NCI-H69 (cell line): ENCODE measurements at places on chromosomes 1 and 21.

DNA sequence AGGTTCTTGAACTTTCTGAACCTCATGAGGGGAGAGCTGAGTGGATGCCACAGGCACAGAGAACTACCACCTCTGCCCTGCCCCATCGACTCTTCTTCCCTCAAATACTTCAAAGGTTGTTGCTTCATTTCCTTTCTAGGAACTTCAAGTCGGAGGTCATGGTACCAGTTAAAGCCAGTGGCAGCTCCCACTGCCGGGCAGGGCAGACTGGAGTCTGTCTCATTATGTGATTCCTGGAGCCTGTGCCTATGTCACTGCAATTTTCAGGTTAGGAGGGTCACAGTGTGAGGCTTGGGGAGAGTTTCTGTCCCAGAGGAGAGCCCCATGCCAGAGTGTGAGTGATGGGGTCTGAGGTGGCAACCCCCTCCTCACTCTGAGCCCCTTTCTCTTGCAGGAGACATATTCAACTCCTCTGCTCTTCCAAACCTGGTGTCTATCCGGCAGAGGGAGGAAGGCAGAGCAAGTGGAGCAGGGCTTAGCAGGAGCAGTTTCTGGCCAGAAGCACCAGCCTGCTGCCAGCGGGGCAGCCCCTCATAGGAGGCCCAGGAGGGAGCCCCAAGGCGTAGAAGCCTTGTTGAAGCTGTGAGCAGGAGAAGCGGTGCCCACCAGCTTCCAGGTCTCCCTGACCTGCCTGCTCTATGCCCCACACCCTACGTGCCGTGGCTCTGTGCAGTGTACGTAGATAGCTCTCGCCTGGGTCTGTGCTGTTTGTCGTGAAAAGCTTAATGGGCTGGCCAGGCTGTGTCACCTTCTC is 29.3 kb downstream of the CAMK1G start:
- DNase-seq = no peak

- peak; percentile 51 for DNase-seq
These were observed 52.9 kb downstream of the L1TD1 start for GRCh38 chr1:62247391-62248168.

GRCh38 chr1:7278045-7278444 is 492.8 kb downstream of the CAMTA1 start:
- DNase-seq = peak; percentile 97

DNA sequence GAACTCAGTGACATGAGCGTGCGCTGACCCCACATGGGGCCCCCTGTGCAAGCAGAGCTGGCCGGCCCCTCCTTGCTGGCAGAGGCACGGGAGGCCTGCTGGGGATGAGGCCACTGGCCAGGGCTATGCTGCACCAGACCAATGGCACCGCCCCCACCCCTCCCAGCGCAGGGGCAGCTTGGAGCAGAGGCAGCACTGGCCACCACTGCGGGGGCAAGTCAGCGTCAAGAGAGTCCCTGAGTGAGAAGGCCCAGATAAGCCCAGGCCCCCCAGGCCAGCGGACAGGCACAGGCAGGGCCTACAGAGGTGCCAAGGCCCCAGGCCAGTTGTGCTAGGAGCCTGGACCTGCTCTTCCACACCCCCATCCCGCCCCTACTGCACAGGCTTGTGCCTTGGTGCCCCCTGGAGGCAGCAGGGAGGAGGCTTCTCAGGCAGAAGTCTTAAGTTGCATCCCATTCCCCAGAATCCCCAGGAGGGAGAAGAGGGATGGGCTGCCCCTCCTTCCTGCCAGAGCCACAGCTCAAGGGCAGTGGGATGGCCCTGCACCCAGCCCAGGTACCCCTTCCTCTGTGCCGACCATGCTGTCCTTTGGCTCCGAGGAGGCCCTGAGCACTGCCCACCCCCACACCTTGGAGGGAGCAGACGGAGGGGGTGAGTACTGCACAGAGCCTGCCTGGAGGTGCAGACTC is 35.8 kb downstream of the EPHX1 start:
- DNase-seq = peak; percentile 91

DNA sequence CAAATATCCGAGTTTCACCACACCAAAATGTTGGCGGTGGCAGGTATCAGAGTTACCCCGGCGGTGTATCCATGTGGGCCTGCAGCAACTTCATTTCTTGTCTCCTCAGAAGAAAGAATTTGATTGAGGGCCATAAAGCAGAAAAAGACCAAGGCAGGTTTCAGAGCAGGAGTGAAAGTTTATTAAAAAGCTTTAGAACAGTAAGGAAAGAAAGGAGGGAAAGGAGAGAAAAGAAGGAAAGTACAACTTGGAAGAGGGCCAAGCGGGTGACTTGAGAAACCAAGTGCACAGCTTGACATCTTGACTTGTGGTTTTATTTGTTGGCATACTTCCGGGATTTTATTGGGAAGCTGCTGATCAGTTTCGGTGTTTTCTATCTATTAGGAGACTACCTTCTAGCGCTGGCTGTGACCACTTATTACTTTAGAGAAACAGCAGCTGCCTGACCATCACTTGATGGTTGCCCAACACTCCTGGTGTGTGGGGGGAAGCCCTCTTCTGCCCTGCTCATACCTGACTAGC is 75.5 kb upstream of the RAB3GAP2 start:
- DNase-seq = peak; percentile 49

GRCh38 chr1:150162862-150163706 is 13.4 kb downstream of the PLEKHO1 start:
- peak; percentile 95 for DNase-seq

GRCh38 chr1:168972887-168973286 is 133.6 kb upstream of the ATP1B1 start:
- peak; percentile 35 for DNase-seq

DNA sequence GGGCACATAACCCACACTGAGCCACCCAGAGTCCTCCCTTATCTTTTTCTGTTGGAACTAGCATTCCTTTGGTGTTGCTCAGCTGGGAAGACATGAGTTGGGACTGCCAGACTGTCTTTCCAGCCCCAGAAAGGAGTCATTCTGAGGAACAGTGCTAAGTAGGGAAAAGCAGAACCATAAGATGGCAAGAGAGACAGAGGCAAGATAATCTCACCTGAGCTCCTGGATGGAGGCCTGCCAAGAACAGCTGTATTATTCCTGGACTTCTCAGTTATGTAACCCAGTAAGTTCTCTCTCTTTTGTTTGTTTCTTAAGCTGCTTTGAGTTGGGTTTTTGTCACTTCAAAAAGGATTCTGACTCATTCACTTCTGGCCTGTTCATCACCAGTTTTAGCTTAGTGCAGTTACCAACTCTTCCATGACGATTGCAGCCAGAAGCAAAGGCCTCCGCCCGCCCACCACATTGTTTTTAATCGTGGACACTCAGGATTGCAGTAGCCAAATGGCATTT is 134.4 kb downstream of the OMA1 start:
- no peak for DNase-seq

DNA sequence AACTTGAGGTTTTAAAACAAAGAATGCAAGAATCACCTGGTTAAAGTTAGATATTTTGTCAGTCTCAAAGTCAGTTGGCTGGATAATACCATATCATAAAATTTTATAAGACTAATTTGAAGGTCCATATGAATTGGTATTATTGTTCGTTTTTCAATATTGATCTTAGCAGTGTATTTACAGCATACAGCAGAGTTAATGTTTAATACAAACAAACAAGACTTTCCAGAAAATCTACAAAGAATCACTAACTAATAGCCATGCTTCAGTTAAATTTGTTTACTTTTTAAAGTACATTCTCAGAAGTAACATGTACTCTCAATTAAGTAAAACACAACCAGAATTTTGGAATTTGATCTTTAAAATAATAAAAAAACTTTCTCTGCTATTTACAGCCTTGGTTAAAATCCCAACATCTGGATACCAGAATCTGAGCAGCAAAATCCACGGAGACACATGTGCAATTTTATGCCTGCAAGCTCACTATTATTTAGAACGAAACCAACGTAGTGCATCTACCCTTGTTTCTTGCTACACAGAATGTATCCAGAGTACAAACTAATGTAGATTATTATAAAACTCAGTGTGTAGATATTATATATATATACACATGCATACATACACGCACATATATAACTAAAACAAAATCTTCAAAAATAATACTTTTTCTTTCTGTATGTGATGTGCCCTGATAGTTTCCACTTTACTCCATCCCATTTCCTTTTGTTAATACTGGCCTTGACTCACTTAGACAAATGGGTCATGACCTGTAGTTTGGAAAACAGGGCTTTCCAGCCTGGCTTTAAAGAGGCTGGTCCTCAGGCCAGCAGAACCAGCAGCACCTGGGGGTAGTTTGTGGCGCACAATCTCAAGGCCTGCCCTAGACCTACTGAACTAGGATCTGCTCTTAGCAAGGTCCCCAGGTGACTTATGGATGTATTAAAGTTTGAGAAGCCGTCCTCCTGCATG is 63.6 kb upstream of the ERG start:
- DNase-seq = no peak

DNA sequence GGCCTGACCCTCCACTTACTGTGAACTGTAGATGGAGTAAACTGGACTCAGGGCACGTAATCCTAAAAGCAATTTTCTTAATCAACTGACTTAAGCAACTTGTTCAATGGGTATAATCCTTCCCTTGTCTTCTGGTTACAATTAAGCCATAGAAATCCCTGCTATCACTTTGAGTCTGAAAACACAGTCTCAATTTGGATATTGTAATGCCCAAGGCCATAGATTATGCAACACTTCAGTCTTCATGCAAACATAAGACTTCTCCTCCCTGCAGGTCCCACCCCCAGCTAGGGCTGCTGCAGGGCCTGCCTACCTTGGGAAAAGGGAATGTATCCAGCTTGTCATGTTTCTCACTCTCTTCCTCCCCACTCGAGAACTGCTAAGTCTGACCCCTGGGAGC is 6.2 kb upstream of the SLC5A9 start:
- DNase-seq = no peak

DNA sequence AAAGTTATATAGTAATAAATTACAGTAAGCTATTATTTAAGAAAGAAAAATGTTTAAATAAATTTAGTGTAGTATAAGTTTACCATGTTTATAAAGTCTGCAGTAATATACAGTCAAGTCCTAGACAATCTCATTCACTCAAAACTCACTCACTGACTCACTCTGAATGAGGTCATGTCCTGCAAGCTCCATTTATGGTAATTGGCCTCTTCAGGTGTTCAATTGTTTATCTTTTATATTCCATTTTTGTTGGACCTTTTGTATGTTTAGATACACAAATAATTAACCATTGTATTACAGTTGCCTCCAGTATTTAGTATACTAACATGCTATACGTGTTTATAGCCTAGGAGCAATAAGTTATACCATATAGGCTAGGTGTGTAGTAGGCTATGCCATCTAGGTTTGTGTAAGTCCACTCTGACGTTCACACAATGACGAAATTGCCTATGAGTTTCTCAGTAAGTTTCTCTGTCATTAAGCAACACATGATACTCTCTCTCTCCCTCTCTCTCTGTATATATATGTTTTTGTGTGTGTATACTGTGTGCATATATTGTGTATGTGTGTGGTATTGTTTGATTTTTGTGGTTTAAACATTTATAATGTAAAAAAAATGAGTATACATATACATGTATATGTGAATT is 161.2 kb downstream of the NCAM2 start:
- DNase-seq = peak; percentile 87

DNA sequence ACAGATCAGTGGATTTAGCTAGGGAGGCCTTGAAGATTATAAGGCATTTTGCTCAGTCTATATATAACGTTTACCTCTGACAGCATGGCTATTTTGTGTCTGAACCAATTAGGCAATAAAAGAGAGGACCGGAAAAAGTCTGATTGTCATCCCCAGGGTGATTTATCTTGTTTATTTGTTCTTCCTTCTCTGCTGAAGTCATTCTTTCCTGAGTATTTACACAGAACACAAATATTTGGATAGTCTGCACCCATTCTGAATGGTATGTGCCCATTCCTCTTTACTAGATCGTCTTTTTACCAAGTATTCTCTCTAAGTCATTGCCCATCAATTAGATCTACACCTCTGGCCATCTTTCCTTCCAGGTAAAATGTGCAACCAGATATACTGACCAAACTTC is 1602.9 kb downstream of the KCNT2 start:
- DNase-seq = peak; percentile 56

- no peak for DNase-seq
These were observed 26.1 kb downstream of the CD244 start for GRCh38 chr1:160836561-160836960.

DNA sequence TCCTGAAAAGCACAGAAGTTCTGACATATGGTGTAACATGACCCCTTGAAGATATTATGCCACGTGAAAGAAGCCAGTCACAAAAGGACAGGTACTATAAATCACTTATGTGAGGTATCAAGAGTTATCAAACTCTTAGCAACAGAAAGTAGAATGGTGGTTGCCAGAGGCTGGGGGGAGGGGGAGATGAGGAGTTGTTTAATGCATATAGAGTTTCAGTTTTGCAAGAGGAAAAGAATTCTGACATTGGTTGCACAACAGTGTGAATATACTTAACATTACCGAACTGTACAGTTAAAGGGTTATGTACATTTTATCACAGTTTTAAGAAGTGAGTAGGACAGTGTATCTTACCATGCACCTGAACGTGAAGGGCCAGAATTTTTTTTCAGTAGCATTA is 80.0 kb downstream of the USP25 start:
- peak; percentile 57 for DNase-seq

- DNase-seq = no peak
These were observed 15.5 kb upstream of the PSMG1 start for GRCh38 chr21:39198800-39199199.

GRCh38 chr1:224762701-224763100 is 146.6 kb downstream of the CNIH3 start:
- DNase-seq = no peak

DNA sequence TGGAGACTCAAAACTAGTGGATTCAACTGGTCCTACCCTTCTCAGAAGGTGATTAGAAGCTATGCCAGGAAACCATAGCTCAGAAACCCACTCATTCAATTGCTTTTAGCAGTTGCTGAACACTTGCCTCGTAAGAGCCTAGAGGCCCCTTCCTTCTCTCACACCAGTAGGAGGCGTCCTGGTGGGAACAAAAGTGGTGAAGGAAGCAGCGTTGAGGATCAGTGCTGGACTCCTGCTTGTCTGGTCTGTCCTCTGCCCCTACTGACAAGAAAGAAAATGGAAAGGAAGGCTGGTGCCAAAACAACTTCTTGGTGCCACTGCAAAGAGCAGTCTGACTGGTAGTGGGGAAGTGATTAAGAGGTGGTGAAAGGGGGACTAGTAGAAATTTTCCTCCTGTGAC is 269.7 kb downstream of the LMO4 start:
- DNase-seq = peak; percentile 33

DNA sequence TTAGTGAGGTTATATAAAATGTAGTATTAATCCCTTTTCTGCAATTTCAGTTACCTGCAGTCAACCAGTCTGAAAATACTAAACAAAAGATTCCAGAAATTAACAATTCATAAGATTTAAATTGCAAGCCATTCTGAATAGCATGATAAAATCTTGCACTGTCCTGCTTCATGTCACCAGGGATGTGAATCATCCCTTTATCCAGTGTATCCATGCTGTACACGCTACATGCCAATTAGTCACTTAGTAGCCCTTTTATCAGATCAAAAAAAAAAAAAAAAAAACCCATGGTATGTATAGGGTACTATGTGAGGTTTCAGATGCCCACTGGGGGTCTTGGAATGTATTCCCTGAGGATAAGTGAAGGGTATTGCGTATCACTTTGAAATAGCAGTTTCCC is 191.3 kb upstream of the HP1BP3 start:
- DNase-seq = no peak

GRCh38 chr21:35231090-35231489 is 182.0 kb upstream of the RUNX1 start:
- no peak for DNase-seq
